ENCODE measurements at places on chromosomes 4 and X.

DNA sequence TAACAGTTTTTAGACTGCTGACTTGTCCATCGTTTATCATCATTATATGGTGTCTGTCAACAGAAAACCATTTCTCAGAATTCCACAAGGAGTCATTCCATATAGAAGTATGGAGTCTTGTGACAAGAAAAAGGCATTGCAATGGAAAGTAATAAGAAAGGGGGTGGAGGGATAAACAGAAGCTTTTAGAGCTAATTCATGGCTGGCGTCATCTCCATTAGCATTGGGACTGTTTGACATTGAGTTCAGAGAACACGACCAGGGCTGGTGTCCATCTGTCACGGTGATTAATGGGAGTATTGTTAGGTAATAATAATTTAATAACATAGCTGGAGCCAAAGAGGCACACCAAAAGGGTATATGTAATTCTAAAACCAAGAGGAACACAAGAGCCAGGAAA, 101.9 kb upstream of the SFRP2 start:
- no peak for DNase-seq

DNA sequence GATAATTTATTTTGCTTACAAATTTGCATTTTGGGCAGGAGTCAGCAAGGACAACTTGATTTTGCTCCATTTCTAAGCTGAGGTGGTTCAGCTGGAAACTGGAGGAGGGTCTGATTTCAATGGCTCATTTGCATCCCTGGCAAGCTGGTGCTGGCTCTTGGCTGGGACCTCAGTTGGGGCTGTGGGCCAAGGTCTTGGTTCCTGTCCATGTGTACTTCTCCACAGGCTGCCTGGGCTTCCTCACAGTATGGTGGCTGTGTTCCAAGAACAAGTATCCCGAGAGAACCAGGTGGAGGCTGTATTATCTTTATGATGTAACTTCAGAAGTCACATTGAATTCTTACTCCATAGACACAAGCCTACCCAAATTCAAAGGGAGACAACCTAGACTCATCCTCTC, 77.0 kb upstream of the STX18 start:
- no peak for DNase-seq

- no peak for DNase-seq
Observed at GRCh38 chr4:108327642-108328382, 159.1 kb upstream of the LEF1 start.

DNA sequence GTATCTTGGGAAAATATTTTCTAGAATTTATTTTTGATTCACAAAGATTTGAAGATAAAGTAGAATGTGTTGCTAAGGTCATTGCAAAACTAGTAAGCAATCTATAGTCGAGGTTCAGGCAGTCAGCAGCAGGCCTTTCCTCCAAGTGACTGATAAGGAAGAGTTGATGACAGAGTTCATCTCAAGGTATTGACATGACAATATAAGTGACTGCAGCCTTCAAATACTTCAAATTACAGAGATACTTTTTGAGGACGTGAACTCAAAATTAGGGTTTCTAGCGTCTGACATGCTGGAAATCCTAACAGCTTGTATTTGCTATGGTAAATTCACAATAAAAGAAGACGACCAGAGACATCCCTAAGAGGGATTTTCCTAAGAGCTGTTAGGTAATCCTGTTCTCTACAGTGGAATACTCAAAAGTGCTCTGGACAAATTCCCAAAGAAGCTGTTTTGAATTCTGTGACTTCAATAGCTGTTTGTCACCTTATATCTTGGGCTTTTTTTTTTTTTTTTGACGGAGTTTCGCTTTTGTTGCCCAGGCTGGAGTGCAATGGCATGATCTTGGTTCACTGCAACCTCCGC, 7.4 kb downstream of the ARHGAP10 start:
- DNase-seq: no peak

DNA sequence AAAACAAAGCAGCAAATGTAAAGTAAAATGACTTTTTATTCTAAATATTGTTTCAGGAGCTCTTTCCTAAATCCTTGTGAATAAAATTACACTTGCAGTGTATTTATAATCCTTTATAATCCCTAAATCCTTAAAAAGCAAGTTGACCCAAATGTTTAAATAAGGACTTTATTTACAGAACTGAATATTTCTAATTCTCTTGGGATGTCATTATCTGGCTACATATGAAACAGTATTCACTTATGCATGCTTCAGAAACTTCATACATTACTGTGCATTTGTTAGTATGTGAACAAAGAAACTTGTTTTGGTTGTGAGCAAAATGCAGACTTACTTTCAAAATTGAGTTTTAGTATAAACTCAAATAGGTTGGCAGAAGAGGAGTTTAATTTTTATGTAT, 49.2 kb downstream of the PTTG2 start:
- no peak for DNase-seq

DNA sequence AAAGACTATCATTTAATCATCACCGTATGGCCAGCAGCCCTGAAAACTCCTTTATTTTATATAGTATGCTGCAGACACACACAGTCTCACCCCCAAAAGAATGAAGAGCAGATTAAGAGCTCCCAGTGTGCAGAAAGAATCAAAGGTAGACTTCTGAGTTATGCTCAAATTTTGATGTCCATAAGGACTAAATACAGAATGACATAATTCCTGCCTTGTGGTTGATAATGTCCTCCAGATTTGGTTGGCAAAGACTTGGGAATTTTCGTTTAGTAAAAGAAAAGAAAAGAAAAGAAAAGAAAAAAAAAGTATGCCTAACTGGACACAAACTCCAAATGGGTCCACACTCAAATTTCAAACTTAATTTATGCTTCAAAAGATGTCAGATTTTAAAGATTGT, 118.1 kb upstream of the PLAC1 start:
- no peak for DNase-seq

DNA sequence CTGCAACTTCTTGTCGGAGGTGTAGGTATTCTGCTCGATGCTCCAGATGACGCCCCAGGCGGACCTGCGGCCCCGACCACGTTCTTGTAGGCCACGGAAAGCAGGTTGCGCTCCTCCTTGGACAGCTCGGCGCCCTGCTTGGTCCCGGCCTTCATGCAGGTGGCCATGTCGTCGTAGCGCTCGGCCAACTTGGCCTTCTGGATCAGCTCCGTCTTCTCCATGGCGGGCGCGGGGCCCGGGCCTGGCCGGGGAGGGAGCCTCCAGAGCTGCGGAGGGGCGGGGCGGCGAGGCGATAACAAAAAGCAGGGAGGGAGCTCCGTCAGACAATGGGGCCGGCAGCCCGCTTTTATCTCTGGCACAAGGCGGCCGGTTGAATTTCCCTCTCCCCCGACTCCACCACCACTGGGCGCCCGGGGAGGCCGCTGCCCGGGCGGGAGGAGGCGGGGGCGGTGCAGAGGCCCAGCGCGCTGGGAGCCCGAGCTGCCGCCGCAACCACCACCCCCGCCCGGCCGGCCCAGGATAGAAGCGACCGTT, 28.3 kb upstream of the DRP2 start:
- DNase-seq: no peak

DNA sequence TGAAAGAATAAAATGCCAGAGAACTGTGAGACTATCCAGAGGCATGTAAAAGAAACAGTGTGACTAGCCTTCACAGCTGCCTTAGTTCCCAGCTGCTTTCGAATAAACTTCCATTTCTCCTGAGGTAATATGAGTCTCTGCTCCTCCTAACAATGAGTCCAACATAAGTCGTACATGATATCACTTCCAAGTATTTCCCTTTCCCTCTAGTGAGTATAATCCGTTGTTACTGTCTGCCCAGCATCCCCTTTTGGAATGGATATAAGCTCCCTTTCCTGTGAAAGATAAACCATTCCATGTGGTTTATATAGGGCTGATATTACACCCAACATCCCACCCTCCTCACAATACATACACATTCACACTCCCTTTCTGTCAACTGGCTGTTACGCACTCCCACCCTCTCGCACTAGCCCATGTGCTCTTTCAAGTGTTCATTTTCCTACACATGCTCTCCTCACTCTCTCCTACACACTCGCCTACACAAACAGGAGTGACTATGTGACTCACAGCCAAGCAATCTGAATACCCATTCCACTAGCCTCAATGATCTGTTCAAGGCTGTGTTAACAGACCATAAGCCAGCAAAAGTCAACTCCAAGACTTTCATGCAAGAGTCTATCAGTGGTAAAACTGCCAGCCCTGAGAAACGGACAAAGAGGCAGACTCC, 5.0 kb downstream of the NAF1 start:
- no peak for DNase-seq

DNA sequence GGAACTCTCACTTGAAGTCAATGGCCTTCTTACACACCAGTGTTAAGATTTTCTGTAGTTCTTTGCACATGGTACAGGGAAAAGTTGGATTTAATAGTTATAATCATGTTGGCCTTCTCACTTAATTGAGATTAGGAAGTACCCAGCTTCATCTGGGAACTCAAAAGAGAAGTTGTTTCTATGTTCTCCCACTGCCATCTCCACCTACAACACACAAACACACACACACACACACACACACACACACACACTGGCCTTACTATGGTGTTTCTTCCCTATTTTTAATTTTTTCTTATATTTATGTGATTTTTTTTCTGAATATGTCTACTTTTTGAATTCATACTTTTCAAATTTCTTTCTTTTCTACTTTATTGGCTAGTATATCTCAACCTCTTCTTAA, 10.0 kb upstream of the CHIC2 start:
- DNase-seq: no peak

DNA sequence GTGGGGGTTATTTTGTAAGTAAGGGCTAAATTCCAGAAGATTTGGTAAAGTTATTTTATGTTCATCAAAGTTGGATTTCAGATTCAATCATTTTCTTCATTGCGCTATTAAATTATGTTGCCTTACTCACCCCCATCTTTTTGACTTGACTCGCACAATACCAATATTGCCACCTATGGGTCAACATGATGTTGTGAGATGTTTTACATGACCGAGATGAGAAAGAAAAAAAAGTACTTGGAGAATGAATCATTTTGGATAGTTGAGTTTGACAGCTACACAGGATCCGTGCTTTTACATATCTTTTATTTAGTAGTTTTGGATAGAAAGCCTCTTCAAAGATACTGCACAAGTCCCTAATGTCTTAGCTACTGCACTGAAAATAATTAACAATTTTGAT, 224.2 kb upstream of the EMCN start:
- no peak for DNase-seq

DNA sequence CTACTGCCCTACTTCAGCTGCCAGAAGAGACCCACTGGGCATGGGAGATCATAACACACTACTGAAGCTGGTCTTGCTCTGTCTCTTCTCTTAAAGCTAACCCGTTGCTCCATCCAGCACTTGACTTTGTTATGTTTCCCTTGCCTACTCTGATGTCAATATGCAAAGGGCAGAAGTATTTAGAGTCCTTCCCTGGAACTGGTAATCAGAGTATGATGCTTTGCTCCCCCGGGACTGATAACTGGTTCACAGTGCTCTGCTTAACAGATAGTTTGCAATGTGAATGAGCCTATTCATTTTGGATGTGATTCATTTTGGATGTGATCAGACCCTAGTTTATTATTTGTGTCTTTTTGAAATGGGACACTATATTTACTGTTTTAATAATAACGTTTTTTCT, 12.3 kb upstream of the UCP1 start:
- DNase-seq: no peak

GRCh38 chr4:85499573-85499972, 24.6 kb downstream of the ARHGAP24 start:
- no peak for DNase-seq

- DNase-seq: no peak
Observed at GRCh38 chrX:95441836-95442235, 1242.8 kb upstream of the DIAPH2 start.

DNA sequence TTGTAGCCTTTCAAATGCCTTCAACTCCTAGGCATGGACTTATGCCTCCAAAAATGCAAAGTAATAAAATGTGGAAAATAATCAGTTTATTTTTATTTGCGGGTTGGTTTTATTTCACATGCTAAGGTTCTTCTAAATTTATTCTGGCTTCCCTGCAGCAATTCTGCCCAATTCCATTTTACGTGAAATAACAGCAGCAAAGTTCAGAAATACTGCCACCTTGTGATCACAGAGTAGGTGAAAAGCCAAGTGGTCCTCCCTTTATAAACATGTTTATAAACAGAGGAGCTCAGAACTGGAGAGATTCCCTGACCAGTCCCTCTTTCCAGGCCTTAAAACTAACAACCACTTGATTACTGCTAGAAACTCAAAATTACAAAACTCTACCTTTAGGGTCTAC, 14.7 kb upstream of the DCHS2 start:
- DNase-seq: no peak

DNA sequence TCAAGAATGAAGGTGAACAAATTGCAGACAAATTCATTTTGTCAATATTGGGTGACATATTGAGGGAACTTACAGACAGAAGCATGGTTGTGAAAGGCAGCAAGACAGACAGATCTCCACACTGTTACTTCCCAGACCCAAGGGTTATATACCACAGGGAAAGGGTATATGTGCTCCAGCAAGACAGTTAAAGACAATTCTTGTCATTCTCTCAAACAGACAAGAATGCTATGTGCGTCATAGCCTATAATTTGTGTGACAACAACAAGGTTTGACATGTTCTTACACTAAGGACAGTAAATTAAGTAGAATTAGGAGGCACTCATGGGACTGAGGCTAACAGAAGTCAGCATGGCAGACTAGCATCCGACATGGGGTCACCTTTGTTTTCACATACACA, 214.3 kb downstream of the INPP4B start:
- no peak for DNase-seq

DNA sequence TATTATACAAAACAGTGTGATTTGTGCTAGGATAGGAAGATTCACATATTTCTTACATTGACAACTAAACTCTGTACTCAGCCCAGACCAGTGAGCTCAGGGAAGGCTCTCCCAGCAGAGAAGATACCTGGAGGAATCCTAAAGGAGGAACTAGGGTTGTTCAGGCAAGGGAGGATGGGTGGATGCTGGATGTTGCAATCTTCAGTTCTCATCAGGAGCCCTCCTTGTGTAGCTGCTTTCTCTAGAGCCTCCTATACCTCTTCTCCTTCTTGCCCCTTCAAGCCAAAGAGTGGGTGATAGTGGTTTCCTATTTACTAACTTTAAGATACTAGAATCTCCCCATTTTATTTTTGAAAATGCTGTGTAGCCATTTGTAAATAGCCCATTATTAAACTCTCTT, 117.3 kb downstream of the NKX6-1 start:
- no peak for DNase-seq

DNA sequence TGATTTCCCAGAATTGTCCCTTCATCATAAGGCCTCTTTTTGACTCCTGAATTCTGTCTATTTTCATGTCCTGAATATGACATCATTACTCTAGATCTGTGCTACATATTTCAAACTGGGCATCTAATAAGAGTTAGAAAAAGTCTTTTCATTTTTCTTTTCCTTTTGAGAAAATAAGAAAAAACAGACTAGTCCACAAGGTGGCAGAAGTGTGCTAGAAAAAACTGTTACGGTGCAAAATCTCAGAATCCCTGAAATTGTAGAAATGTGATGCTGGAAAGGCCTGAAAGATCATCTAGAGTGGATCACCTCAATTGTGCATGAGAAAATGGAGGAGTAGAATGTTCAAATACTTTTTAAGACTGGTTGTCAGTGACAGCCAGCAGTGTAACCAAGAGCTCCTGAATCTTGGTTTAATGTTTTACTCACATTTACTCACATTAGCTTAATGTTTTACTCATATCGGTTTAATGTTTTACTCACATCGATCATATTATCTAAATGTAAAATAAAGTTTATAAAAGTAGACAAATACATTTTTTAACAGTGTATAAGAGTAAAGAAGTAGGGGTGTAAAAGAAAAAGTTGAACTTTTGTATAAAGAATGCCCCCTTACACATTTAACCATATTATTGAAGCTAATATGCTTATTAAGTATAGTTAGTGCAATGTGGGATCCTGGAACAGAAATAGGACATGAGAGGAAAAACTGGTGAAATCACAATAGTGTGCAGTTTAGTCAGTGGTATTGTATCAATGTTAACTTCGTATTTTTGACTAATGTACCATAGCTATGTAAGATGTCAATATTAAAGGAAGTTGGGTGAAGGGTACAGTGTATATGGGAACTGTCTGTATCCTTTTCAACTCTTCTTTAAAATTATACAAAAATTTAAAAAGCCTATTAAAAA, 15.2 kb downstream of the ASB11 start:
- DNase-seq: no peak

All from esophagus squamous epithelium (tissue), 5 donors.